NCI-H2227 treated with DMSO at 0.1 percent for 48 hours (cell line): ENCODE measurements at places on chromosomes 4 and X.

DNA sequence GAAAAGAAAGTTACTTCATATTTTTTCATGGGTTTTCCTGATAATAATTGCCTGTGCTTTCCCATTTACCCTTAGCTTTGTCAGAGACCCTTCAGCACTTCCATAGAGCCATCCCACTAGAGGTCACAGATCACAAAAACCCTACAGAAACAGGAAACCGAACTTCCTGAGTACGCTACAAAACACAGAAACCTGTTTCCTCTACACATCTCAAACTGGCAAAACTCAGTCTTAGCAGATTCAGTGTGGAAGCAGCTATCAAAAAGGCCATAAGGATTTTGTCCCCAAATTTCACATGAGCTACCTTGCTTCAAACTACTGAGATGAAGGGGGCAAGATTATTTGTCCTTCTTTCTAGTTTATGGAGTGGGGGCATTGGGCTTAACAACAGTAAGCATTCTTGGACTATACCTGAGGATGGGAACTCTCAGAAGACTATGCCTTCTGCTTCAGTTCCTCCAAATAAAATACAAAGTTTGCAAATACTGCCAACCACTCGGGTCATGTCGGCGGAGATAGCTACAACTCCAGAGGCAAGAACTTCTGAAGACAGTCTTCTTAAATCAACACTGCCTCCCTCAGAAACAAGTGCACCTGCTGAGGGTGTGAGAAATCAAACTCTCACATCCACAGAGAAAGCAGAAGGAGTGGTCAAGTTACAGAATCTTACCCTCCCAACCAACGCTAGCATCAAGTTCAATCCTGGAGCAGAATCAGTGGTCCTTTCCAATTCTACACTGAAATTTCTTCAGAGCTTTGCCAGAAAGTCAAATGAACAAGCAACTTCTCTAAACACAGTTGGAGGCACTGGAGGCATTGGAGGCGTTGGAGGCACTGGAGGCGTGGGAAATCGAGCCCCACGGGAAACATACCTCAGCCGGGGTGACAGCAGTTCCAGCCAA, at the start of gene MMRN1:
Gene MMRN1, plus strand, starts transcription at position 206 of the 902 bp plus-strand sequence. Its CDS starts 118 bp downstream, at position 324.
- no peak for DNase-seq

DNA sequence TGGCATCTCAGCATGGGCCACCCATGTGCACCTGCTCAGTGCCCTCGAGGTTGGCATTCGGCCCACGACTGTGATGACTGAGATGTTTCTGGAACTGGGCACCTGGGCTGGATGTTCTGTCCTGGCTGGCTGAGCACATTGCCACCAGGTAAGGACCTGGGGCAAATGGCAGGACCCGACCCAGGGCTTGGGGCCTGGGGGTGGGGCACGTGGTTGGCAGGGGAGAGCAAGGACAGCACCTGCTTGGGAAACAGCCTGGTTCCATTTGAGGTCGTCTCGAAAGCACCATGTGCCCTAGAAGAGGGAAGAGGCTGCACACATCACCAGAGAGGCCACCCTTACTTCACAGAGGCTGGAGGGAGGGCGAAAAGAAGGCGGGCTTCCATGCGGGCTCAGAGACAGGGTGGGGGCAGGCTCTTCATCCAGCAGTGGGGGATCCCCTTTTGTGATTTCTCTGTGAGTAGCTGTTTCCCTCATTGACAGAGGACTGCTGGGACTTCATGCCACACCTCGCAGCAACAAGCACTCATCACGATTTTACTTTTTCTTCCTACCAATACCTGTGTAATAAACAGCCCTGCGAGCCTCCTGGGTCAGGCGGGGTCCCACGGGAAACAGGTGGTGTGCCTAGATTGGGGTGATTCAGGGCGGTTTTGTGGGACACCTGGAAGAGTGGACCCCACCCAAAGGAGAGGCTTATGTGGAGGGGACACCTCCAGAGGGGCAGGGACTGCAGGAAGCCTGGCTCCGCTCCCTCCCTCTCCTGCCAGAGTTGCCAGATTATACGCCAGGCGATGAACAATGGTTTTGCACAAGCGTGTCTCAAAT, 12.0 kb downstream of the TMEM187 start:
- no peak for DNase-seq

GRCh38 chr4:141654098-141654497, 17.7 kb downstream of the IL15 start:
- no peak for DNase-seq

DNA sequence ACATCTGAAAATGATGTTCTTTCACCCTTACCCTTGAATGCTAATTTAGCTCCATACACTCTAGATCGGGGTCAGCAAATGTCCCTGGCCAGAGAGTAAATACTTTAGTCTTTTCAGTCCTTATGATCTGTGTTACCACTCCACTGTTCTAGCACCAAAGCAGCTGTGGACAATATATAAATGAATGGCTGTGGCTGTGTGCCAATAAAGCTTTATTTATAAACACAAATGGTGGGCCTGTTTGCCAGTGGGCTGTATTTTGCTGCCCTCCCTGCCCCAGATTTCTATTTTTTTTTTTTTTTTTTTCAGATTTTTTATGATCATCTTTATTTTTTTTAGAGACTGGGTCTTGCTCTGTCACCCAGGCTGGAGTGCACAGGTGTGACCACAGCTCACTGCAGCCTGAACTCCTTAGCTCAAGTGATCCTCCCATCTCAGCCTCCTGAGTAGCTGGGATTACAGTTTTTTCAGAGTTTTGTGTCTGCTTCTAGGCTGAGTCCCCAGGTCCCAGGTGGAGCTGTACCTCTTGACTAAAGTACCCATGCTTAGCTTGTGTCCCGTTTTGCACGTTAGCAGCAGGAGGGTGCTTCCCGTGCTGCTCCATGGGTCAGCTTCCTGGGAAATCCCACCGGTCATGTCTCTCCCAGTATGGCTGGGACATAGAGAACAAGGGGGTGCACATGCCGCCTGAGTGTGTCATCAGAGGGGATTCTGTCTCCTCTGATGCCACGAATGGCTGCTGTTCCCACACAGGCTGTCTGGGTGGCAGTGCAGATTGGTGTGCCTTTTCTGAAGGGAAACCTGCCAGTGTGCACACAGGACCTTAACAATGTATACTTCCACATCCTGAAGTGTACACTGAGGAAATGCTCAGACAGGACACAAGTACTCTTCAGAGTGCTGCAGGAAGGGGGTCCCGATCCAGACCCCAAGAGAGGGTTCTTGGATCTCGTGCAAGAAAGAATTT, 16.0 kb upstream of the GRPEL1 start:
- no peak for DNase-seq

DNA sequence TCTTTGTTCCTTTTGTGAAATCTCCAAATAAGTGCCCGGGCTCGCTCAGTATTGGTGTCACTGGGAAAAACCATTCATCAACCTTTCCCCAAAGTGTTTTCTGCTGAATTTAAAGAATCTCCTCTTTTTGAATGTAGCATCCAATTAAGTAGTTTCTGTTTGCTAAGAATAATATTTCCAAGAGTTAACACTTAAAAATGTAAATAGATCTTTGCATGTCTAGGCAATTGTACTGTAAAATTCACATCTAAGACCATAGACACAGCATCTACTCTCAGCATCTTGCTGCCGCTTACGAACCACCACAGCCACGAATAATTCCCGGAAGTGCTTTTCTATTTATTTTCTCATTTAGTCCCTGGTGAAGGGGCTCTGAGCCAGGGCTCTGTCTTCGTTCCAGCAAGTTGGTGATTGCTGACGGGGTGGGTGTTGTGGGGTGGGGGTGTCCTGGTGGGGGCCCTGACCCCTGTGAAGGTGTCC, 1.4 kb downstream of the NSG1 start:
- no peak for DNase-seq

GRCh38 chrX:138026211-138026610, 460.3 kb downstream of the ZIC3 start:
- DNase-seq, result no peak
